ENCODE measurements at places on chromosomes 11 and 22. TPM values are rescaled to one million over a fixed set of nuclear protein-coding genes. Genes with fewer than 3 reads are reported as not detected.

The DTX4 gene
- total RNA-seq = 0.36 TPM

The FOLR2 gene
- total RNA-seq = not detected

The WNT7B gene
- not detected for total RNA-seq

The ZDHHC5 gene
- 75.7 TPM for total RNA-seq

The APOBEC3H gene
- 20.0 TPM for total RNA-seq

The IRAG1 gene
- total RNA-seq = not detected

The TUG1 gene
- 74.0 TPM for total RNA-seq

The OR8G1 gene
- not detected for total RNA-seq

The OR56B4 gene
- not detected for total RNA-seq

The ZBED4 gene
- 23.3 TPM for total RNA-seq

The BIRC3 gene
- total RNA-seq = 71.3 TPM

The HBG2 gene
- total RNA-seq = not detected

The PGM2L1 gene
- 8.5 TPM for total RNA-seq

The YAP1 gene
- not detected for total RNA-seq

The RRP8 gene
- total RNA-seq = 26.9 TPM

The NOX4 gene
- not detected for total RNA-seq

The CDKN1C gene
- total RNA-seq = 0.39 TPM

The NLRP14 gene
- total RNA-seq = 0.39 TPM

The GGT1 gene
- 47.3 TPM for total RNA-seq

The DBX1 gene
- total RNA-seq = not detected

The TPBGL gene
- total RNA-seq = 0.18 TPM

The RBMXL2 gene
- total RNA-seq = not detected

The MIAT gene
- 50.1 TPM for total RNA-seq

The TEX54 gene
- total RNA-seq = 0.77 TPM

The HOATZ gene
- total RNA-seq = not detected

The THAP7 gene
- total RNA-seq = 30.9 TPM

The HTR3B gene
- not detected for total RNA-seq

The HEPHL1 gene
- not detected for total RNA-seq

The KRTAP5-8 gene
- not detected for total RNA-seq

The PRODH gene
- total RNA-seq = 0.32 TPM

The PARVA gene
- total RNA-seq = not detected

The SLC22A6 gene
- not detected for total RNA-seq

The TYR gene
- not detected for total RNA-seq

The HORMAD2 gene
- 0.45 TPM for total RNA-seq

The APOL6 gene
- total RNA-seq = 73.1 TPM

The PEX26 gene
- total RNA-seq = 41.3 TPM

The PNPLA5 gene
- not detected for total RNA-seq

The MICAL2 gene
- 87.6 TPM for total RNA-seq

Data from T-helper 2 cell treated with Interferon-gamma antibody and Interleukin-4, amounts not matched to agents 100 ng/mL and 5 ng/mL, for 36 hours (primary cell).